Stimulated activated CD4-positive, alpha-beta T cell treated with anti-CD3 and anti-CD28 coated beads, Interleukin-2, amount 100 ng/mL, for 48 hours (primary cell): ENCODE measurements at places on chromosomes 5 and 9.

- DNase-seq, result no peak
These were observed 447.5 kb upstream of the GRIN3A start for GRCh38 chr9:102185962-102186361.

- DNase-seq, result no peak
These were observed 178.4 kb downstream of the TTLL11 start for GRCh38 chr9:121914604-121915303.

GRCh38 chr5:154178661-154179060 lies 11.9 kb upstream of the GALNT10 start:
- no peak for DNase-seq

- DNase-seq, result no peak
These were observed 219.2 kb downstream of the DCP2 start for GRCh38 chr5:113195771-113196170.

DNA sequence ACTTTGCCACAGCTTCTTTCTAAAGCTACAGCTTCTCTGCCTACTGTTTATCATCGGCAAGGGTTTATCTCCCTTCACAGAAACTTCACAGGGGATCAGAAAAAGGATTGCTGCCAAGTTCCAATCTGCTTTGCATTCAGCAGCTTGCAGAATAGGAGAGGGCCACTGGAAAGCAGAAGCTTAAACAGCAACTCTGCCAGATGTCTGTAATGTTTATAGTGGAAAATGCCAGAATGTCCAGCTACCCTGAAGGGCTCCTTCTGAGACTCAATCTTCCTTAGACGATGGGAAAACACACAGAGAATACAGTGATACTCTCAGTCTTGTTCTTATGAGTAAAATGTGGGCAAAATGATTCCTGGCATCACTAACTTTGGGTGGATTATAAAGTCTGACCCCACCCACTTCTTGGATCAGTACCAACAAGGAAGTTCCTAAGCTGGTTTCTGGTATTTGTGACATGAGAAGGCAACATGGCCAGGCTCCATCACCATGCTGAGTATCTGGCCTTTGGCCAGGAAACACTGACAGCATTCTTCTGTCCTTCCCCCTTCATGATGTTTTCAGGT lies 19.0 kb downstream of the STOM start:
- DNase-seq, result no peak

GRCh38 chr5:75050415-75050814 lies 1.9 kb downstream of the GCNT4 start:
- no peak for DNase-seq

GRCh38 chr5:169805527-169805934 lies 168.5 kb downstream of the DOCK2 start:
- DNase-seq, result peak; percentile 51
